Stimulated activated CD8-positive, alpha-beta memory T cell treated with anti-CD3 and anti-CD28 coated beads, Interleukin-12 subunit alpha, Interleukin-12 subunit beta, amount 100 ng/mL, for 4 hours (primary cell): ENCODE measurements at places on chromosomes 3 and 15.

- DNase-seq: no peak
These were observed 173.1 kb downstream of the DTWD1 start for GRCh38 chr15:49793943-49794342.

DNA sequence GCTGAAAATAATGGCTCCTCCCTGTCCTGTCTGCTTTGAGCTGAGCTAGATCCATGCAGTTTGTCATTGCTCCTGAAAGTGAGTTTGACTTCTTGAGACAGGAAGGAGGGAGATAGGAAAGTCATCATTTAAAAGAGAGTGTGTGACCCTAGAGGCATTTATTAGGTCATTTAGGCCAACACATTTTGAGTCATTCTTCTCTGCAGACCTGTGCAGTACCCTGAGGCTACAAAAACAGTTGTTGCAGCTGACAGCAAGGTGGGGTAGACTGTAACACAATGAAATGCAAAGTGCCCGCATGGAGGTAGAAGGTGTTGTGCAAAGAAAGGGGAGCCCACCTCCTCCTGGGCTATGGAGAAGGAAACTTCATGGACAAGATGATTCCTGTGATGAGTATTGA lies 102.8 kb upstream of the PFN2 start:
- no peak for DNase-seq

- no peak for DNase-seq
These were observed 408.7 kb downstream of the CNTN6 start for GRCh38 chr3:1501406-1502115.

DNA sequence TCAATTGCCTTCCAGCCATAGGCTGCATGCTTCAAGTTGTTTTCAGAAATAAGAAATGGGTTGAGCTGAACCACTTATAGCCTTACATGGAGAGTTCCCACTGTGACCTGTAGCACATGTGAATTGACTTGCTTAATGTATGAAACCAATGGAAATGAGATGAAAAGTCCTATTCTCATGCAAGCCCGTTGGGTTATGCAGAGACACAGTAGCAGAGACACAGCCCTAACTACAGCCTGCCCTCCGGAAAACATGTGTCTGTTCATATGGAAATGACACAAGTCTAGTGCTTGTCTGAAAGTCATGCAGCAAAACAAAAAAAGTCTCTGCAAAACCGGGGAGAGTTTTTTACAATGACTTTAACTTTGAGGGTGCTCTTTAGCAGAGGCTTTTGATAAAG lies 14.5 kb downstream of the HIGD2B start:
- no peak for DNase-seq

GRCh38 chr3:167148136-167148535 lies 232.0 kb downstream of the ZBBX start:
- DNase-seq: no peak

DNA sequence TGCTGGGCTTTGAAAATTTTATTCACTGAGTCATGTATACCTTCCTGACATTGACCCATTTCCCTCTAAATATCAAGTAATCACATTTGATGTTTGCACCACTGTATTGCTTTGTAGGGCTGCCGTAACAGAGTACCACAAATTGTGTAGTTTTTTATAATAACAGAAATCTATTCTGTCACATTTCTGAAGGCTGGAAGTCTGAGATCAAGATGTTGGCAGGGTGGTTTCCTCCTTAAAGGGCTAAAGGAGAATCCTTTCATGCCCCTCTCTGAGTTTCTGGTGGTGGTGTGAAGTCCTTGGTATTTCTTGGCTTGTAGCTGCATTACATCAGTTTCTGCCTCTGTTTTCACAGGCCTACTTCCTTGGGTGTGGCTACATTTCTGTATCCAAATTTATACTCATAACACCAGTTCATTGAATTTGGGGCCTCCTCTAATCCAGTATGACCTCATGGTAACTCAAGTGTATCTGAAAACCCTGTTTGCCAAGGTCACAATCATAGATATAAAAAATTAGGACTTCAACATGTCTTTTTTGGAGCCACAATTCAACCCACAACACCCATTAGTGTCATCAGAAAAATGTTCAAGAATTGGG lies 29.1 kb upstream of the ST6GAL1 start:
- DNase-seq: no peak

- no peak for DNase-seq
These were observed 3.9 kb upstream of the CIDEC start for GRCh38 chr3:9883706-9884554.

DNA sequence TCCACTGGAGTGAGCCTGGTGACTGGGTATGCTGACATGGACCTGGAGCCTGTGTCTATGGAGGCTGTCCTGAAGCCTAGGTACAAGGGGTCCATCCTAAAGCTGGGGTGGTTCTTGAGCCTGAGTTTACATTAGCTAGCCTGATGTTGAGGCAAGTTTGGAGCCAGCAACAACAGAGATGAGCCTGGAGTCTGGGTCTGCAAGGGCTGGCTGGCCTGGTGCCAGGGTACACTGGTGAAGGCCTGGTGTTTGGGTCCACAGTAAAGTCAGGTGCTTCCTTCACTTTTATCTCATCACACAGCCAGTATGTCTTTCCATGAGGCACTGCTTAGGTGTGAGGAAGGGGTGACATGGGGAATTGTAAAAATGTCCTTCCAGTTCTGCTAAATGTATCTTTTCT lies 49.5 kb downstream of the TP63 start:
- no peak for DNase-seq

- no peak for DNase-seq
These were observed 30.0 kb downstream of the SHQ1 start for GRCh38 chr3:72818092-72818773.
